ENCODE measurements at places on chromosomes 7 and 10.

GRCh38 chr10:79299397-79300241, 47.6 kb upstream of the PPIF start:
- peak; percentile 10 for DNase-seq

DNA sequence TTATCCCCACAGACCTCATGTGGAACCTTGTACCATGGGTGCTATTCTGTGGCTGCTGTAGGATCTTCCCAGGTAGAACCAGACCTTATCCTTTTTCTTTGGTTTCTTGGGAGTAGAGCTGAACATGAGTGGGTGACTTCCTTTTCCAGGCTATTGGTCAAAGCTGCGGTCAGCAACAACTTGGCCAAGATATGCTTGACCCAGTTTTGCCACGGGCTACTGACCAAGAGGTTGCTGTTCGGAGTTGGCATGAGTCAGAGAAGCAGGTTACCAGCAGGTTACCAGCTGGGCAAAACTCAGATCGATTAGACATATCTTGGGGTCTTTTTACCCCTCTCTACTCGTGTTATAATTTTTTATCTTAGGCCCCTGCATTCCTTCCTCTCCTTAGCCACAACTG, 36.7 kb upstream of the HDAC9 start:
- no peak for DNase-seq

- no peak for DNase-seq
These were observed 45.0 kb upstream of the MGAM2 start for GRCh38 chr7:142066536-142066935.

- DNase-seq = no peak
These were observed 12.3 kb downstream of the HUS1 start for GRCh38 chr7:47967123-47967522.

- DNase-seq = no peak
These were observed 102.0 kb upstream of the TBX20 start for GRCh38 chr7:35355911-35356310.

DNA sequence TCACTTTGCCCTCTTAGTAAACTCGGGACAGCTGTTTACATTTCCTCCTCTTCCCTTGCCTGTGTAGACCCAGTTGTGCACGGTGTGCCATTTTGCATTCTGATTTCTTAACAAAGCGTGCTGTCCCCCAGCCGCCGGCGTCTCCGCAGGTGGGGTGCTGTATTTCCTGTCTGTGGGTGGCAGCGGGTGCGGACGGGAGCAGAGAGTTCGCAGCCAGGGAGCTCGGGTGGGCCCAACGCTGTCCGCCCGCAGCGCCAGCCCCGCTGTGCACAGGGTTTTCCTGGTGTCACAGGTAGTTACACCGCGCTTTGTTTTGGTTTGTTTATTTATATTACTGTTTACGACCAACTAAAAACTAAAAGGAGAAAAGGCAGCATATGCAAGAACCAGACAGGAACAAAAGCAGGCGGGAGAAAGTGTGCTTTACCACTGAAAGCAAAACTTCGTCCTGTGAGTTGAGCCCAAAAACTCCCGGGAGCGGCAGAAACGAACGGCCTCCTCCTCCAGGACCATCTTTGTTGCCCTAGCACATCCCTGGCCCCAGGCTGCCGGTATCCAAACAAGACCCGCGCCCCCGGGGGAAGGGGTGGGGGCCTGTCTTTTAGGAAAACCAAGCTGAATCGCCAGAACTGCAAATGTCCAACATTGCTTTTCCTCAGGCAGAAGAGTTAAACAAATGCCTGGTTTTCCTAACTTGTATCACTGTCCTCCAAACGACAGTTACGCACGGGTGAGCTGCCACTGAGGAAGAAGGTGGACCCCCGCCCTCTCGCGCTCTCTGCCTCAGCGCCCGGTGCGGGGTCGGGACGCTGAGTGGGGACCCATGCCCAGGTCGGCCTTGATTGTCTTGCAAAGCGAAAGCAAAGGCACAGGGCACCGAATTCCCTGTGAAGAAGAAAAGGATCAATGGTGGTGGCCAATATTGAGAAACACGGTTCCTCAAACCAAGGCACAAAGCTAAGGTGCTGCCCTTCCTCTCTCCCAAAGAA, 45.9 kb upstream of the DRGX start:
- DNase-seq = no peak

GRCh38 chr7:69060516-69060915, 537.8 kb upstream of the AUTS2 start:
- DNase-seq = peak; percentile 24

DNA sequence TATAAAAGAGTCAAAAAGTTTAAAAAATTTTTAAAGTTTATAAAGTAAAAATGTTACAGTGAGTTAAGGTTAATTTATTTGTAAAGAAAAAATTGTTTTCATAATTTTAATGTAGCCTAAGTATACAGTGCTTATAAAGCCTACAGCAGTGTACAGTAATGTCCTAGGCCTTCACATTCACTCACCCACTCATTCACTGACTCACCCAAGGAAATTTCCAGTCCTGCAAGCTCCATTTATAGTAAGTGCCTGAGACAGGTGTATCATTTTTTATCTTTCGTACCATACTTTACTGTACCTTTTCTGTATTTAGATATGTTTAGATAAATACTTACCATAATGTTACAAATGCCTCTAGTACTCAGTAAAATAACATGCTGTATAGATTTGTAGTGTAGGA, 269.7 kb upstream of the PHF14 start:
- DNase-seq = no peak

GRCh38 chr10:77091597-77092165, 545.9 kb downstream of the KCNMA1 start:
- no peak for DNase-seq

DNA sequence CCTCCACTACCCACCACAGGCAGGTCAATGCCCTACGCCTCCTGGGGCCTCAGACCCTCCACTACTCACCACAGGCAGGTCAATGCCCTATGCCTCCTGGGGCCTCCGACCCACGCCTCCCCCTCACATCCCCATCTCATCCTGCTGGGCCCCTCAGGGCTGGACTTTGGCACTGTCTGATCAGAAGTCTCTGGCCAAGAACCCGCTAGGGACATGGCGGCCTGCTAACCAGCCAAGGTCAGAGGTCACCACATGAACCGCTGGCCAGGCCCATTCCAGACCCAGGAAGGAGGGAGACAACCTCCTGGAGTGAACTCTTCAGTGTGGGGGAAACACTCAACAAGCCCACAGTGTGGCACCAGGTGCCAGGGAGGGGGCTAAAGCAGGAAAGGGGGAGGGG, 55.8 kb downstream of the STK32C start:
- no peak for DNase-seq

GRCh38 chr7:73451780-73452398, 18.3 kb downstream of the FZD9 start:
- DNase-seq = peak; percentile 60

DNA sequence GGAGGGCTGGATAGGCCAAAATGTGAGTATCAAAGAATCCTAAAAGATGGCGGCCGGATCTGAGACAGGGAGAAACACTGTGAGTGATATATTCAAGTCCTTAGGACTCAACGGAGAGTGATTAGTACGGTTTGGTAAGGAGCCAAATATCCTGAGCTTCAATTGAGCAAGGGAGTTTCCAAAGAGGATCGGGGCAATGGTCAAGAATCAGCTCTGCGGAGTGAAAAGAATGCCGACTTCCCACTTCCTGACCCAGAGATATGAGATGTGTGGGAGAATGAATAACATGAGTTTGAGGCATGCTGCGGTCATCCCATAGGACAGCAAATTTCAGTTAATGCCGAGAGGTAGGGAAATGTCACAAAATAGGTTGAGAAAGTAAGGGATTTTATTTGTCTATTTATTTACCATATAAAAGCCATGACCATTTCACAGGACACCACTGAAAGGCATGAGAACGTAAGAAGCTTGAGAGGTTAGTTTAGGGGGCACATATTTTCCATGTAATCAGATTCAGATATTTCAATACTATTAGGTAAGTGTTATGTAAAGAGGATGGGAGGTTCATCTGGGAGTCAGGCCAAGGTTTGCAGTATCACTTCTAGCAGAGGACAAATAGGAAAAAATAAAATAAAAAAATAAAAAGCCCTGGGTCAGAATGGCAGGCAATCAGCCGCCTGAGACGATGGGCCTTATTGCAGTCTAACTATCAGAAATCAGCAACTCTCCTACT, 165.6 kb downstream of the HGF start:
- no peak for DNase-seq

- no peak for DNase-seq
These were observed 2.6 kb upstream of the CYP26A1 start for GRCh38 chr10:93071177-93071472.

- no peak for DNase-seq
These were observed 252.9 kb downstream of the HGF start for GRCh38 chr7:81516898-81517297.

GRCh38 chr7:37481722-37482288, 33.1 kb upstream of the ELMO1 start:
- DNase-seq = no peak

GRCh38 chr10:17410907-17411306, 43.5 kb downstream of the ST8SIA6 start:
- no peak for DNase-seq

DNA sequence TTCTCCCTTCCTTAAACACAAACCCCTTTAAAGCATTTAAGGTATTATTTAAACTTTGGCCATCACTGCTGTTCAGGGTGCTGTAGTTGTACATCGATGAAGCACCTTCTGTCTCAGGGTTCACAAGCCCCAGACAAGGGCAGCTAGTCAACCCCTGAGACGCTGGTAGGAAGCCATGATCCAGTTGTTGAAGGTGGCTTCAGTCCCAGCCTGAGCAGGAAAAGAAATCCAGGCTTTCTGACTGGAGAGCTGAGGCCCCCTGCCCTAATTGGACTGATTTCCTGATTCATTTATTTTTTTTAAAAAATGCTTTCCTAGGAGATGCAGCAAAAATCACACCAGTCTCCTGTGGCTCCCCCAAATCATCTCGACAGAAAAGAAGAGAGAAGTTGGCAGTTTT, 15.8 kb downstream of the CPA1 start:
- DNase-seq = no peak

- DNase-seq = peak; percentile 58
These were observed 240.0 kb downstream of the REEP3 start for GRCh38 chr10:63761243-63761642.

GRCh38 chr10:113895018-113895417, 40.6 kb downstream of the NHLRC2 start:
- no peak for DNase-seq

DNA sequence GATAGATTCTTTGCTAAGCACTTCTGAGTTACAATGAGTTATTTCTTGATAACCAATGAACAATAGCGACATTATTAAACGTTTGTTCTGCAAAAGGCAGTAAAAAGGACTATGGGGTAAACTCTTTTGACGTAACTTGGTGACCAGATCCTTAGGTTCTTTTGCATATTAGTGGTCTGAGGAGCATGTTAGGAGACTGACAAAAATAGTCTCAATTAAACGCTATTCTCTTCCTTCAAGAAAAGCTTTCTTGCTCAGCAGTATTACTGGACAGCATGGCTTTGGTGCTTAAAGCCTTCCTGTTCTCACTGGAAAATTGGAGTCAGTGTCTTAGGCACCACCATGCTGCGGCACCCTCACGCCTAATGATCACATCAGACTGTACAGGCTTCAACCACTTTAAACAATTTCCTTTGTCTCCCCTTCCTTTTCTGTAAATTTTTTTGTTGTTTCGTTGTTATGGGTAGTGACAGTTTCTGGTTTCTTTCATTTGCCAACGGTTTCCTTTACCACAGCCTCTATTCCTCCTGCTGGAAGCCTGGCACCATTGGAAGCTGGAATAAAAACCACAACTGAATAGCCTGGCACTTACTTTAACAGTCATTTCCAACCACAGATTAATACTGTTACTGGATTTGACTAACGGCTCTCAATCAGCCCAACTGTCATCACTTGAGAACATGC, 49.2 kb upstream of the FAM133B start:
- DNase-seq = no peak

DNA sequence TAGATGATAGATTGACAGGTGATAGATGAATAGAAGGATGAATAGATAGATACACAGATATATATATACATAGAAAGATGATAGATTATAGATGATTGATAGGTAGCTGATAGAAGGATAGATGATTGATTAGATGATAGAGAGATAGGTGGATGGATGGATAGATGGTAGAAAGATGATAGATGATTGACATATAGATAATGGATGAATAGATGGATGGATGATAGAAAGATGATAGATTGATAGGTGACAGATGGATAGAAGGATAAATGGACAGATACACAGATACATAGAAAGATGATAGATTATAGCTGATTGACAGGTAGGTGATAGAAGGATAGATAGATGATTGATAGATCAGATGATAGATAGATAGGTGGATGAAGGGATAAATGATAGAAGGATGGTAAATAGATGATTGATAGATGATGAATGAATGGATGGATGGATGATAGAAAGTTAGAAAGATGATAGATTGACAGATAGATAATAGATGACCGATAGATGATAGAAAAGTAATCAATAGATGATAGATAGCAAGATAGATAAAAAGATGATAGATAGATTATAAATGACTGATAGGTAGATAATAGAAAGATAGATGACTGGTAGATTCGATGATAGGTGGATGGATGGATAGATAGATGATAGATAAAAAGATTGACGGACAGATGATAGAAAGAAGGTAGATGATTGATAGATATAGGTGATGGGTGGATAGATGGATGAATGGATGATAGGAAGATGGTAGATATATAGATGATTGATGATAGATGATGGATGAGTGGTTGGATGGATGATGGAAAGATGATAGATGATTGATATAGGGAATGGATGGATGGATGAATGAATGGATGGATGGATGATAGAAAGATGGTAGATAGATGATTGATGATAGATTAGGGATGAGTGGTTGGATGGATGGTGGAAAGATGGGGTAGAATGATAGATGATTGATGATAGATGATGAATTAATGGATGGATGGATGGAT, 80.4 kb downstream of the MICALL2 start:
- DNase-seq = no peak

GRCh38 chr7:17150018-17150417, 148.4 kb upstream of the AHR start:
- DNase-seq = no peak

DNA sequence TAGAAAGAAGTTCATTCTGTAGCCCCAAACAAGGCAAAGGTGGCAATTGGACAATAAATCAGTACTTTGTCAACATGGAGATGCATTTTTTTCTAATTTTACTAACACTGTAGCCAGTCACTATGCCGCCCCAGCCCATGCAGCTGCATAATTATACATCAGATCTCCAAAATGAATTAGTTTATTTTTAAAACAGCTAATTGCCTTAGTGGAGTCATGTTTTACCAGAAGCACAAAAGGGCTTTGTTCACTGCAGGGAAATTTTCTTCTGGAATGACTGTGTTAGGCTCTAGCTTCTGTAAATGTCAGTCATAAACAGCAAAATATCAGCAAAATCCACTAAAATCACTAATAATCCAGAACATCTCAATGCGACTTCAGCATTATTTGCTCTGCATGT, 20.1 kb upstream of the HDAC9 start:
- DNase-seq = no peak

- DNase-seq = no peak
These were observed 180.5 kb downstream of the DYNC1I1 start for GRCh38 chr7:95952851-95953250.

Data from mesendoderm (in vitro differentiated cells).